ENCODE measurements at places on chromosomes 7 and 10.

DNA sequence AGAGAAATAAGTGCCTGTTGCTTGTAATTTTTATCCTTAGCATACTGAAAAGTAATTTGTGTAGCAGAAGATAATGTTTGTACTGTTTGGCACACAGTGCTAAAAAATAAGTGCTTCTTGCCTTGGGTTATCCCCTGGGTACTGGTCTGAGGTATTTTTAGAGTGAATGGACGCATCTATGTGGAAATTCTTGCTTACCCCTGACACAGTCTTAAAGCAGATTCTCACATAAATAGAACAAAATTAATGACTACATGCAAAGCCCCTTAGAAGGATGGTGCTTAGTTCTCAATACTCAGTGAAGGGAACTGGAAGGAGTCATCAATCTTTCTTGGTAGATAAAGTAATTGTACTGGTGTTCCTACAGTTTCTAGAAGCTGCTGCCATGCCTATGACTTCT, 548.6 kb downstream of the ARL4A start:
- DNase-seq, result no peak

GRCh38 chr10:32408690-32409089, 37.2 kb upstream of the CCDC7 start:
- no peak for DNase-seq

DNA sequence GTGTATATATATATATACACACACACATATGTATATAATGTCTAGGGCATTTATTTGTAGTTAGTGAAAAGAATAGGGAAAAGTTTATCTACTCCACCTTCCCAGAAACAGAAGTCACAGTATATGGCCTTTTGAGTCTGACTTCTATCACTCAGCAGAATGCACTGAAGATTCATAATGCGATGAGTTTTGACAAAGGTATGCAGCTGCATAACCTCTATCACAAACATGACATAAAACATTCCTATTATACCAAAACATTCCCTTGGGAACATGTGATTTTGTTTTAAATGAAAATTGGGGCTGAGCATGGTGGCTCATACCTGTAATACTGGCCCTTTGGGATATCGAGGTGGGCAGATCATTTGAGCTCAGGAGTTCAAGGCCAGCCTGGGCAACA, 137.3 kb upstream of the EEPD1 start:
- DNase-seq, result no peak

GRCh38 chr10:22570234-22570633, 144.1 kb downstream of the PIP4K2A start:
- no peak for DNase-seq

- peak; percentile 53 for DNase-seq
These were observed 37.2 kb upstream of the PCBD1 start for GRCh38 chr10:70925377-70926225.

- DNase-seq, result no peak
These were observed 67.7 kb downstream of the COL13A1 start for GRCh38 chr10:69869291-69869961.

GRCh38 chr7:46352004-46352954, 431.2 kb upstream of the IGFBP3 start:
- peak; percentile 11 for DNase-seq

GRCh38 chr7:74306004-74306729, 17.0 kb downstream of the CLIP2 start:
- no peak for DNase-seq

GRCh38 chr7:46170792-46171191, 249.7 kb upstream of the IGFBP3 start:
- DNase-seq, result no peak

DNA sequence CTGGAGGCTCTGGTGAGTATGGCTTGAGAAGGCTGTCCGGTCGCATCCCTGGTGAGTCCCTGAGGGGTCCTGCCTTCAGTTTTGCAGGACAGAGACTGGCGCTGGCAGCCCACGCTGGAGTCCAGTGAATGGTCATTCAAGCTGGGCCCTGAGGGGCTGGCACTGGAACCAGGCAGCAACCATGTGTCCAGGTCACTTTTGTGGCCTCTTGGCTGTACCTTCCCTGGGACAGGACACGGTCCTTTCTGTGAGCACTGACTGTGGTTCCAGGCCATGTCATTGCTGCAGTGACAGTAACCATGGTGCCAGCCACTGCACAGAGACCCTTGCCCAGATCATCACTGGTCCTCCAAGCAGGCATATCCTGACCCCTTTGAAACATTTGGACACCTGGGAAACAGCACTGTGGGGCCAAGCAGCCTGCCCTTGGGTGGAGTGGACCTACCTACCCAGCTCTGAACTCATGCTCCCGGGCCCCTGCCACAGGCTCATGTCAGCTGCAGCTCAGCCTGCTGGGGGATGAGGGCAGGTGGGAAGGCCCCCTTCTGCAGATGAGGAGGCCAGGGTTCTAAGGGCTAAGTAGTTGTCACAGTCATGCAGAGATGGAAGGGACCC, 72.1 kb downstream of the ADCY1 start:
- no peak for DNase-seq

DNA sequence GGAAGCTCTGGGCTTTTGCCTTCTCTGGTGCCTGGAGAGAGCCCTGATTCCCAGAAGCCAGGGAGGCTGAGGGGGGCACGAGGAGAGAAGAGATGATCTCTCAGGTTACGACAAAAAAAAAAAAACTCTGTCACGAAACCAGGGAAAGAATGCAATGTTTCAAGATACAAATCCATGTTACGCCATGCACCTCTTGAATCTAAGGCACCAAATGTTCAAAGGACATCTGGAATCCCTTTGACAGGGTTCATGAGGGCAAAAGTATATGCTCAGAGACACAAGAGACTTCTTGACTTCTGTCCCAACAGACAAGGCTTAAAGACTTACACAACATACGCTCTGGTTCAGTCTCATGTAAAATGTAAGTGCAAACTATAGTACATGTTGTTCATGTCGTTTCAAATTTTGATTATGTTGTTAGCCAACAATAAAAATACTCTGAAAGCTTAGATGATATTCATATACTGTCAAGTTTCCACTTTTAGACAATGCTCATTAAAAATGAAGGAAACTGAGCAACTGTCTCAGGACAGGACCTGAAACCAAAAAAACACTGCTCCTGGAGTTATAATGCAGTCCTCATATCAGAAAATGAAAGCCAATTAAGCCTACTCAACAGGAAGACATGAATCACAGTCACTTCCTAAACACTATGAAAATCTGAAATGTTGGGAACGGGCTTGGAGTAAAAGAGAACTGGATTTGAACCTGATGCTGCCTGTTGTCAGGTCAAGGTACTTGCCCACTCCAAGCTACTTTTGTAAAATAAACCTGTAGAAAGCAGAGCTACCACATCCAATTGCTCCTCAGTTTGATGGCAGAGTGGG, 72.3 kb downstream of the CHCHD3 start:
- no peak for DNase-seq

DNA sequence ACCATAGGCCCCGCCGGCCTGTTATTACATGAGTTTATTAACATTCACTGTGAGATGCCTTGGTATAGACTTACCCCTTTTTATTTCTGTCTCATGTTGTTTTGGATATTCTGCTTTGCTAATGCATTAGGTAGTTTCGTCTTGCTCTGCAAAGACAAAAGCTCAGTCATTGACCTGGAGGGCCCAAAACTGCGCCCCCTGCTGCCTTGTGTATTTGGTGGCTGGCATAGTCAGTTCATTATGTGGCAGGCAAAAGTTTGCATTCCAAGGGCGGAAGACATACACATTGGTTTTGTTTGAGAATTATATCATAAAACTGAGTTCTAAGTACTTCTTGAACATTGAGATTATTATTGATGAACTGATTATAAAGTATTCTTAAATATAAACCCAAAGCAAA, 372.5 kb downstream of the SDK1 start:
- no peak for DNase-seq

DNA sequence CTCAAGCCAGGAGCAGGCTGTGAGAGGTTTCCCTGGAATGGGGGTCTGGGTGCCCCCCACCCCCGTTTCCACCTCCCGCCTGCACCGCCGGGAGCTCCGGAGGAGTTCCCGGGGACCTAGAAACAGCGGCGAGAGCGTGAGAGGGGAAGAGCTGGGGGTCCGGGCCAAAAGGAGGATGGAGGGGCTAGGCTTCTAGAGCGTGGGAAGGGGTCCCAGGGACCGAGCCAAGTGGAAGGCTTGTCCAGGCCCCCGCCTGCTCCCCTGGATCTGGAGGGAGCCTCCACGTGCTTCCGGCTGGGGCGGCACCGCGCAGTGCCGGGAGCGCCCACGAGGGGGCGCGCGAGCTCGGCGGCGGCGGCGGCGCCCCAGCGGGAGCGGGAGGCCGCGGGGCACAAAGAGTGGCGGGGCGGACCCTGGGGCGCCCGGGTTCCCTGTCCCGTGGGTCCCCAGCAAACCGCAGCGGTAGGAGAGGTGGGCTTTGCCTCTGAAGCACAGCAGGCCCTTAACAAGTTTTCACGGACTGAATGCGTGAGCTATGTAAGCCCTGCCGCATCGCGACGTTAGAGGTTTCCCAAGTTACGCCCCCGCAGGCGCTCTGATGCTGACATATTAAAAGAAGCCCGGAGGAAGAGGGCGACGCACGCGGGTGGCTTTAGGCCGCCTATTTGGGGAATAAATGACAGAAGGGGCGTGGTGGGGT, 104.4 kb upstream of the LRRC4 start:
- DNase-seq, result no peak

GRCh38 chr10:70863470-70864160, 24.8 kb downstream of the PCBD1 start:
- DNase-seq, result no peak

GRCh38 chr7:81120803-81121202, 202.0 kb upstream of the SEMA3C start:
- DNase-seq, result no peak

DNA sequence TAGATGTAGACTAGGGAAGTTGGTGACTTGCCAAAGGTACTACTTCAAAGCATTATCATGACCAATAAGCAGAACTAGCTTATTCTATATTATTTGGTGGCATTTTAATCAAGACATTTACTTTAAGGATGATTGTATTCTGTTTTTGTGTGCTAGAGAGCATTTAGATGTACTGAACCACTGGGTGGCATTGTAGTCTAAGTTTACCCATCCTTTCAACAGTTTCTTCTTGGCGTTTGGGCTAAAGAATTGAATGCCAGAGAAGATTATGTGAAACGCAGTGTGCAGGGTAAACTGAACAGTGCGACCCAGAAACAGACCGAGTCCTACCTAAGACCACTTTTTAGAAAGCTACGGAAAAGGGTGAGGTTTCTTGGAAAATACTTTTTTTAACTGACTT, 26.8 kb downstream of the PRPF18 start:
- peak; percentile 30 for DNase-seq

GRCh38 chr7:144771927-144772326, 63.9 kb downstream of the TPK1 start:
- no peak for DNase-seq

DNA sequence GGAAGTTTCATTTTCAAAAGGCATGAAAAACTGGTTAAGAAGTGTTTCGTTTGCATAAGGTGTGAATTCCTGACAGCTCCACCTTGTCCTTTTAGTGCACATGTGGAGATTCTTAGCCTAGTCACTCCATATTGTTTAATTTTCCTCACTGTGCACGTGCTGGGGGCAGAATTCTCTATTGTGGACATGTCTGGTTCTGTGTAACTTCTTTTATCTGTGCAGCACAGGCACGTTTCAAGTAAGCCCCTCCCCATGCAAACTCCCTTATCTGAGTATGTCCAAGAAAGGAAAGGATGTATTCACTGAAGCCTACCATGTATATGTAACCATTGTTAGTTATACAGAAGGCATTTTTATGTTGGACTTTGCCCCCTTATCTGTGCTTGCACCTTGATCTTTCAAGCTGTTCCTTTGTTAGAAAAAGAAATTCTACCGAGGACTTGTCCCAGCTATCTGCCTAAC, 1346.3 kb downstream of the REEP3 start:
- no peak for DNase-seq

DNA sequence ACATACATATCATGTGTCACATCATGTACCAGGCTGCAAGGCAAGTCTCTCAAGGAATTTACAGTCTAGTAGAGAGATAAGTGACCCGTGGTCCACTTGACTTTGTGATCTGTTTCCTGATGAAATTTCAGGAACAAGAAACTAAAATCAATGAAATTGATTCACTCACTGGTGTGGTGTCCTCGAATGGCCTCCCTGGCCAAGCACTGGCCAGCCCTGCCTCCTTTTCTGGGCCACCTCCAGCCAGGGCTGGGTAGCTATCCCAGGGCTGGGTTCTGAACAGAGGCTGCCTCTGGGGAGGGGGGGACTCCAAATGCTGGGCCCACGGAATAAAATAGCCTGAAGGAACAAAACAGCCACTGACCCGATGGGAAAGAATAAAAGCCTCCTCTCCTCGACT, 182.2 kb downstream of the HERPUD2 start:
- no peak for DNase-seq

DNA sequence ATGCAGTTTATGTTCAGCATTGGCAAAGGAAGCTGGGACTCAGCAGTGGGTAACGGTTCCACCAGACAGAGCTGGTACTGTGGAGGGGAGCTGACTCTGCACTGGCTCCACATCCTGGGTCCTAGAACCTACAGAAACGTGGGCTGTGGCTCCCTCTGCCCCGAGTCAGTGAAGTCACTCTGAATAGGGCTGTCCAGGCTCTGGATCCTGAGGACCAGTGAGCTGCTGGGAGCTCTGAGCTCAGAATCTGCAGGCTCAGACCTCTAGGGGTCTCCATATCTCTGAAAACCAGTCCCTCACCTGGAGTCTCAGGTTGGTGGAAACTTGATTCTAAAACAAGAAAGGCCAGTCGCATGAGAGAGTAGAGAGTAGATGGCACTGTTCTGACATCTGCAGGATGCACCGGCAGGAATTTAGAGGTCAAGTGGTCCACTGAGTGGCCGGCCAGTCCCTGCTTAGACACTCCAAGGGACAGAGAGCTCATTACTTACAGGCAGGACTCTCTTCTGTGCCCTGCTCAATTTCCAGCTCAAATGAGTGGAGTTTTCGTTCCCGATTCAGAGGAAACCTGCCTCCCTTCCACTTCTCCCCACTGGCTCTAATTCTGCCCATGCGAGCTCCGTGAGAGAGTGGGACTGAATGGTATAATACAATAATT, 18.6 kb downstream of the NPFFR1 start:
- DNase-seq, result no peak

- DNase-seq, result no peak
These were observed 7.5 kb downstream of the MRPL43 start for GRCh38 chr10:100979791-100980272.

- no peak for DNase-seq
These were observed 8.5 kb downstream of the INTS1 start for GRCh38 chr7:1495564-1496242.

- DNase-seq, result no peak
These were observed 2.0 kb downstream of the AHR start for GRCh38 chr7:17300437-17300836.

DNA sequence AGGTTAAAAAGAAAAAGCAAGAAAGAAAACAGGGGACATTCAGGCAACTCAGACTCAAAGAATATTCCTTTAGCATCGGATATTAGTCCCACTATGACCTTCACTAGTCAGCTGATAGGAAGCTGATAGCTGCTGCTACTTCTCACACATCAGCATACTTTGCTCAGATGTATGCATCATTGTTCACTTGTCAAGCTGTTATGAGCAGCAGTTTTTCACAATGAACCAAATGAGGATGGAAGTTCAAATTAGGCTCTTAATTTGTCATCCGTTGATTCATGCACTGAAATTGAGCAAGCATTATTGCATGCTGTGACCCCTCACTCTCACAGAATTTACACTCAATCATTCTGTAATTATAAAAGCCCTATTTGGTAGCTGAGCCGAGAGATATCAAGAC, 257.7 kb downstream of the SNX13 start:
- no peak for DNase-seq

GRCh38 chr7:2169923-2170575, 62.7 kb downstream of the MAD1L1 start:
- DNase-seq, result no peak

GRCh38 chr10:32680803-32681557, 235.0 kb downstream of the CCDC7 start:
- no peak for DNase-seq

GRCh38 chr10:3825244-3825643, 40.2 kb upstream of the KLF6 start:
- no peak for DNase-seq
